ENCODE measurements at places on chromosomes 11 and 22.

DNA sequence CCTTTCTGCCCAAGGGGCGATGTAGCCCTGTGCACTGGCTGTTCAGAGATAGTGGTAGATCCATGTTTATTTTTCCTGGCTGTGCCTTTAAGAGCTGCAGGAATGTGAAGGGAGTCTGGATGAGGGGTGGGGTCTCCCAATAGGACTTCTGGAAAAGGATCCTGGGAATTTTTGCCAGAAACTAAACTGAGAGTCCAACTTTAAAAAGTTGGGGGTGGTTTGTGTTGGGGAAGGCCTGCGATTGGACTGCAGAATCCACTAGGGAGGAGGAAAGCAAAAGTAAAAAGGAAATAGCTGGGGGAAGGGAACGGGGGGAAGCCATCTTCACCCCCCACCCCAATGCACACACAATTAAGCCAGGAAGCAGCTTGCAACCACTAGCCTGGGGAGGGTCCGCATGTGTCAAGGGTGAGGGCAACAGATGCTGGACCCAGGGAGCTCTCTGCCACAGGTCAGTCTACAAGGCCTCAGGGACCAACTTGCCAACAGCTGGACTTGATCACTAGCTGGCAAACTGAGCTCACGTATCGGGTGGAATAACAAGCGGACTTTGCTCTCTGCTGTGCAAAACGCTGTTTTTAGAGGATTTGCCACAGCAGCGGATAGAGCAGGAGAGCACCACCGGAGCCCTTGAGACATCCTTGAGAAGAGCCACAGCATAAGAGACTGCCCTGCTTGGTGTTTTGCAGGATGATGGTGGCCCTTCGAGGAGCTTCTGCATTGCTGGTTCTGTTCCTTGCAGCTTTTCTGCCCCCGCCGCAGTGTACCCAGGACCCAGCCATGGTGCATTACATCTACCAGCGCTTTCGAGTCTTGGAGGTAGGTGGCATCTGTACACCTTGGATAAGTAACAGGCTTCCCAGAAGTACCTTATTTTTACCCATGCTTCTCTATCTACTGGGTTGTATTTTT, at the start of gene OLFML1:
TSS of gene OLFML1 (plus strand) at position 321 of the 912 bp plus-strand sequence. CDS start at position 691, 370 bp downstream.
- DNase-seq, result no peak

DNA sequence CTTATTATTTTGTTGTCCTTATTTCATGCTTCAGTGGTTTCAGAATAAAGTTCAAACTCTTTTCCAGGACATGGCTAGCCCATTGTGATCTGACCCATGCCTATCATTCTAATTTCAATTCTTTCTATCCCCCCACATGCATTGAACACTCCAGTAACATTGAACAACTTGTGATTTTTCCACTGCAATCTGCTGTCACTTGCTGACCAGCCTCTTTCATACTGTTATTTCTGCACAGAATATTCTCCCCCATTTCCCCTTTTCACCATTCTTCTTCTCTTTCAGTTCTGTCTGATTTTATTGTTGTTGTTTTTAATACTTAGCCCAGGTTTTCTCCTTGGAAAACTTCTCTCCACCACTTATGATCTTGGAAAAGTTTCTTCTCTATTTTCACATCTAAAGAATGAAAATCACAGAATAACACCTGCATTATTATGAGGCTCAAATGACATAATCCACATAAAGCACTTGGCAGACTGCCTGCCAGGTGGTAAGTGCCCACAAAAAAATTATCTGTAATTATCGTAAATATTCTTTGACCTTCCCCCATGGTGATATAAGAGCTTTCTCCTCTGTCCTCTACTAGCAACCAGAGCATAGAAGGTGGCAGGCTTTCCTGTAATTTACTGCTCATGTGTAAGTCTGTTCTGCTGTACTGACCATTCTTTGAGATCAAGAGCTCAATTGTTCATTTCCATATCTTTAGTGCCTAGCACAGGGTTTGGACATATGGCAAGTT, 51.9 kb upstream of the EED start:
- no peak for DNase-seq

GRCh38 chr11:106625566-106625965, 392.7 kb downstream of the GUCY1A2 start:
- no peak for DNase-seq

DNA sequence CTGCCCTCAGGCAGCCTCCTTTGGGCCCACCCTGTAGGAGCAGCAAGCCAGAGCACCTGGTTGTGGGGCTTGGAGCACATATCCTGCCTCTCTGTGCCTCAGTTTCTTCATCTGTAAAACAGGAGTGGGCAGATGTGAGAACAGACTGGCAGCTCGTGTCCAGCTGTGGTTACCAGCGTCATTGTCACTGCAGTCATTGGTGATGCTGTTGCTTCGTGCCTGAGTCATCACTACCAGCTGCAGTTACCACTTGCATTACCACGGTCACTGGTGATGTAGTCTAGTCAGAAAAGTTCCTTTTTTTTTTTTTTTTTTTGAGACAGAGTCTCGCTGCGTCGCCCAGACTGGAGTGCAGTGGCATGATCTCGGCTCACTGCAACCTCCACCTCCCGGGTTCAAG, 20.4 kb downstream of the RSPH14 start:
- DNase-seq, result no peak

DNA sequence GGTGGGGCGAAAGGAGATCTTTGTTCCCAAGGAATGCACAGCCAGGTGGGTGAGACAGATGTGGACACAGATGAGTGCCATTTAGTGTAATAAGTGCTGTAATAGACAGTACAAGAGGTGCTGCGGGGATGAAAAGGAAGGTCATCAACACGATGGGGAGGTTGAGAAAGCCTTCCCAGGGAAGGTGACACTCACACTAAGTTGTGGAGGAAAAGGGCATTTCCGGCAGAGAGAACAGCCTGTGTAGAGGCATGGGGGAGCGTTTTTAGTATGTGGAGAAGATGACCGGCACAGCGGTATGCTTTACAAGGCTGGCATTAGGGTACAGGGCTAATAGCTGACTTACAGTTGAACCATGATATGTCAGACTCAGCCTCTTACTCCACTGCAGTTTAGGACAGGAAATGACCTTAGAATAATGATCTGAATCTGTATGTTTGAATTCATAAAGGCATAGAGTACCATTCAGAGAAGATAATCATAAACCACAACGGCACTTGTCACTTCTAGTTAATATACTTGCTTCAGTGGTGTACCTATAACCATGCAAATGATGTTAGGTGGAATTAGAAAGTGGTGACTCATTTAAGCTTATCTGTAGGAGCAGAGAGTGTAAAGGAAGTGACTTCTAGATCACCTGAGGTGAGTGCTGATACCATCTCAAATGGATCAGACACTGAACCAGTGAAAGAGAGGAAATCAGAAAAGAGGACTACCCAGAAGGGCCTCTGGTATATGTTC, 60.6 kb downstream of the FAM83F start:
- DNase-seq, result no peak

DNA sequence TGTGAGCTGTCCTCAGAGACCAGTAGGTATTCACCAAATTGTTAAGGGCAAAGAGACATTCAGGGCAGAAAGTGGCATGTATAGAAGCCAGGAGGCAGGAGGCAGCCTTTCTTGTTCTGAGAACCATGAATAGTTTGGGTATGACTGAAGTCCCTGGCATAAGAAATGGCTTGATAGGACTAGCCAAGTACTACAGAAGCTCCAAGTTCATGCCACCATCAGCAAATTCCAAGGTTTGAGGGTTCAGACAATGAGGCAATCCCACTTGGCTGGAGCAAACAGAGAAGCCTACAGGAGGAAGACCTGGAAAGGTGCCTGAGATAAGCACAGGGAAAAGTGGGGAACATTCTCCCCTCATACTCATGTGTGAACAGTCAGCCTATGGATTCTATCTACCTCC, 25.8 kb downstream of the XRRA1 start:
- DNase-seq, result no peak
